ENCODE measurements at places on chromosomes 13 and 19. TPM values are rescaled to one million over a fixed set of nuclear protein-coding genes. Genes with fewer than 3 reads are reported as not detected.

DNA sequence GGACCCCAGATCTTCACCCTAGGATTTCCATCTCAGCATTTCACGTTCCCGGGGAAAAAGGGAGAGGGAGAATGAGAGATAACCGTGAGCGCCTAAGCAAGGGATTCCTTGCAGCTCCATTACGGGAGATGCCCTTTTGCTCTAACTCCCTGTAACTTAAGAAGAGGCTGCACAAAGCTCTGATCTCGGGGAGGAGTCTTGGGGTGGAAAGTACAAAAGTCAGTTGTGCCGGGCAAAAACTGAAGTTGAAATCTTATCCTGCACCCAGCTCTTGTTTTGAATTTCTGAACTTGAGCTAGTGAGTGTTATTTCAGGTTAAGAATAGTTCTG, 256.4 kb upstream of the SOX21 start:
- no peak for DNase-seq

Gene LRRC25
- 3.7 TPM for total RNA-seq

- no peak for DNase-seq
Measured at GRCh38 chr19:4732680-4733114, 9.1 kb upstream of the DPP9 start.

DNA sequence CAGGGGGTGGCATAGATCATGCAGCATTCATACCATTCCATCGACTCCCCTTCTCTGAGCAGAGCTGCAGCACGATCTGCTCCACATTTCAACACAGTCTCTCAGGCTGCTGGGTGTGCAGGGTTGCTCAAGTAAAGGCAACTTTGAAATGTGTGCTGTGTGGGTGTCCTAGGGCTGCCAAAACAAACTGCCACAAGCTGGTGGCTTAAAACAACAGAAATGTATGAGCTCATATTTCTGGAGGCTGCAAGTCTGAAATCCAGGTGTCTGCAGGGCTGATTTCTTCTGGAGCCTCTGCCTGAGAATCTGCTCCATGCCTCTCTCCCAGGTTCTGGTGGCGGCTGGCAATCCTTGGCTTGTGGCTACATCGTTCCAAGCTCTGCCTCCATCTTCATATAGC, 63.7 kb upstream of the WDFY2 start:
- no peak for DNase-seq

DNA sequence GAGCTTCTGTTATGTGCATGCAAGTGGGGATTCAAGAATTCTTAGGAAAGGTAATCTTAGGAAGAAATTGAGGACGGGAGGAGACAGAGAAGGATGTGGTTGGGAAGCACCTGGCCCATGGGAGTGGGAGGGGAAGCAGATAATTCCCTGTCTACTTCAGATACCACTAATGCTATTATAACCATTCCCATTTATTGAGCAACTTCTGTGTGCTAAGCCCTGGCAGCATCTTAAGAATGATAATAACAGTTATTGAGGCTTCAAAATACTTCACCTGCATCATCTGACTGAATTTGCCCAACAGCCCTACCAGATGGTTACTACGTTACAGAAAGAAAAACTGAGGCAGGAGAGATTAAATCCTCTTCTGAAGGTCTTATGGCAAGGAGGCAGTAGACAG, 1.4 kb downstream of the EPS8L1 start:
- DNase-seq: peak; percentile 6

GRCh38 chr19:57443121-57443696, 8.1 kb downstream of the ZNF749 start:
- DNase-seq: no peak

- no peak for DNase-seq
Measured at GRCh38 chr19:2191456-2192310, 27.9 kb downstream of the DOT1L start.

DNA sequence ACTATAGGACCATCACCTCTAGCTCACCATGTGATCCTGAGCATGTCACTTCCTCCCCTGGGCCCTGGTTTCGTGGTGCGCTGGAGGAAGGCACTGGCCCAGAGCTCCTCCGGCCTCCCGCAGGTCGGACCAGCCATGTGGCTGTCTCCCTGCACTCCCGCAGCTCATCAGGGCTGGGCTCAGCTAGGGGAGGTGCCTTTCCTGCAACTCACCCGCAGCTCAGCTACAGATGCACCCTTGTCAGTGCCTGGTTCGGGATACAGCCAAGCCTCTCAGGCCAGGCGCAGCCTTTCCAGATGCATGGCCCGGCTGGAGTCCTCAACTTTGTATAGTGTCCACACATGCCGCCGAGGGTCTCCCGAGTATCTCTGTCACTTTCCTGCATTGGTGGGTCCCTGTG, 138.2 kb upstream of the VSTM2B start:
- no peak for DNase-seq

Gene HS6ST3
- 1.3 TPM for total RNA-seq

GRCh38 chr13:32447894-32448623, 20.1 kb upstream of the N4BP2L1 start:
- no peak for DNase-seq

- DNase-seq: no peak
Measured at GRCh38 chr19:29326351-29326750, 113.4 kb upstream of the UQCRFS1 start.

- no peak for DNase-seq
Measured at GRCh38 chr19:29586401-29586800, 19.7 kb upstream of the POP4 start.

GRCh38 chr19:38640368-38640767, 7.1 kb upstream of the ACTN4 start:
- DNase-seq: peak; percentile 22

Gene SMAD9
- 12.4 TPM for total RNA-seq

- no peak for DNase-seq
Measured at GRCh38 chr13:36882829-36883390, 37.1 kb downstream of the SMAD9 start.

Gene CDC42EP5
- total RNA-seq: 13.2 TPM

GRCh38 chr13:79227418-79227817, 178.6 kb downstream of the RBM26 start:
- no peak for DNase-seq

Gene ZNF780A
- 15.5 TPM for total RNA-seq

DNA sequence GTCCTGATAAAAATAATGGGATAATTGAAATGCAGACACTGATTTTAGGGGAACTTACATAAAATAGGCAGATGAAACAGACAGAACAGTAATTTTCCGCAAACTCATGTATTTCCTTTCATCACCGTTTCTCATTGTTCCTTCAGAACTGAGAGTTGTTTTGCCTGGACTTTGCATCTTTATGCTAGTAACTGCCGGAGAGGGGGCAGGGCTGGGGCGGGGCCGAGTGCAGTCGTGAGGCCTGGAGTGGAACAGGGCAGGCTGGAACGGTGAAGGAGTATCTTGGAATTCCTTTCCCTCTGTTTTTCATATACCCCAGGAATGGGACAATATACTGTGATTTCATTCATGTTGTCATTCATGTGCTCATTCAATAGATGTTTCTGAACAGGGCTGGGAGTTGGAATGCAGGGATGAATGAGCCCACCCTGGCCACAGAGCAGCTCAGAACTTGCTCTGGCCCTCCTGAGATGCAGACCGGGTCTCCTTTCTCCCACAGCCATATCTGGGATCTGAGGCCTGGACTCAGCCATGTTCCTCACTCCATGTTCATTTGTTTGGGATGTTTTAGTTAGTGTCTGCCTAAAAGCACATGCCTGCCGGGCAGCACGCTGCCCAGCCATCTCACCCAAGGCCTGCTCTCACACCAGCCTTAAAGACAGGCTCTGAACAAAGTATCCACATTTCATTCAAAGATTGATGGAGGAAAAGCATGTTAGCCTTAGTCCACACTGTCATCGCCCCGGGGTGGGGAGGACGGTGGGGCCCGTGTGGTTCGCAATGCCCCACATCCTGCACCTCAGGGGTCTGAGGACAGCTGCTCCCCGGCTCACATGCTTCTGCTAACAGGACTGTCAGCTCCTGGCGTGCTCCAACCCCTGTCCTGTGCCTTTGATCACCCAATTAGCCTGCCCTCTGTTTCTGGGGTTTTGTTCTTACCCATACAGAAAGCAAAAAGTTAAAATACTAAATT, 92.9 kb downstream of the SOX1 start:
- no peak for DNase-seq

GRCh38 chr13:39202746-39203145, 164.5 kb downstream of the NHLRC3 start:
- no peak for DNase-seq

- no peak for DNase-seq
Measured at GRCh38 chr19:41295499-41295898, 14.5 kb upstream of the CCDC97 start.

Gene TTC9B
- not detected for total RNA-seq

GRCh38 chr13:41765020-41765419, 195.9 kb downstream of the VWA8 start:
- no peak for DNase-seq

DNA sequence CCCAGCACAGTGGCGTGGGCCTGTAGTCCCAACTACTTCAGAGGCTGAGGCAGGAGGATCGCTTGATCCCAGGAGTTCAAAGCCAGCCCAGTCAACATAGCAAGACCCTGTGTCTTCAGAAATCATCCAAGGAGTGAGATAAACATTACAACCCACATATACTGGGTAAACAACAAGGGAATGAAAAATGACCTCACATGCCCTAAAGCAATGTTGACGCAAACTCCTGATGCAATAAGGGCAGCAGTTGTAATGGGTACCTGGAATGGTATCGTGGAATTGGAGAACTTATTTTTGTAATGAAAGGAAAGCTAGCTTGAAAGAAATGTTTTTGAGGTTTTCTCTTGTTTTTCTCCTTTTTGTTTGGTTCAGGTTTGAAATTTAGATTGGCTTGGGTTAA, 24.5 kb upstream of the LGALS16 start:
- no peak for DNase-seq

DNA sequence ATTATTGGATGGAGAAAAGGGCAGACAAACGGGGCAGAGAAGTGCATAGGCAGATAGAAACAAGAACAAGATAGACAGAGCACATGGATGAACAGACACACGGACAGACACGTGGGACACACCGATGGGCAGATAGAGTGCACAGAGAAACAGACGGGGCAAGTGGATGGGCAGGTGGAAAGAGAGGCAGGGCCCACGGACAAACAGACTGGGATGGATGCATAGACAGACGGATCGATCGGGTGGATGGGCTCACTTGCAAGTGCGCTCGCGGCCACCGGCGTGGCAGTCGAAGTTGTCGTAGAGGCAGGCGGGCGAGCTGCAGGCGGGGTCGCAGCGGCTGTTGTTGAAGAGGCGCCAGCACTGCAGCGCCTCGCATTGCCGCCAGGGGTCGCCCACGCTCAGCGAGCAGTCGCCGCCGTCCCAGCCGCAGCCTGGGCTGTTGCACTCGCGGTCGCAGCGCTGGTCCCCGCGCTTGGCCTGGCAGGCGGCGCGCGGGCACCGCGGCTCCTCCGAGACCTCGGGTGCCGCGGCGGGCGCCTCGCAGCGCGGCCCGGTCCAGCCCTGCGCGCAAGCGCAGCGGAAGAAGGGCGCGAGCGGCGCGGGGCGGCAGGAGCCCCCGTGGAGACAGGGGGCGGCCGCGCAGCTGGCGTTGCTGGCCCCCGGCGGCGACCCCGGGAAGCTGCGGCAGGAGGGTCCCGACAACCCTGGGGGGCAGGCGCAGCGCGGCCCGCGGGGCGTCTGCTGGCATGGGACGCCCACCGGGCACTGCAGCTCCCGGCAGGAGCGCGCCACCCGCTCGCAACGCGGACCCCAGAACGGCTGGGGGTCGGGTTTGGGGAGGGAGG, 23.3 kb downstream of the NOTCH3 start:
- DNase-seq: peak; percentile 93

Gene IZUMO2
- total RNA-seq: not detected

GRCh38 chr19:37997911-37998344, 90.9 kb downstream of the SIPA1L3 start:
- no peak for DNase-seq

GRCh38 chr13:51021811-51022210, 89.3 kb downstream of the C13orf42 start:
- DNase-seq: no peak

Gene DPF1
- not detected for total RNA-seq

Gene ANKLE1
- 0.11 TPM for total RNA-seq

GRCh38 chr13:37295071-37295470, 189.6 kb upstream of the CSNK1A1L start:
- DNase-seq: peak; percentile 74

Gene ZNF888
- 1.7 TPM for total RNA-seq

DNA sequence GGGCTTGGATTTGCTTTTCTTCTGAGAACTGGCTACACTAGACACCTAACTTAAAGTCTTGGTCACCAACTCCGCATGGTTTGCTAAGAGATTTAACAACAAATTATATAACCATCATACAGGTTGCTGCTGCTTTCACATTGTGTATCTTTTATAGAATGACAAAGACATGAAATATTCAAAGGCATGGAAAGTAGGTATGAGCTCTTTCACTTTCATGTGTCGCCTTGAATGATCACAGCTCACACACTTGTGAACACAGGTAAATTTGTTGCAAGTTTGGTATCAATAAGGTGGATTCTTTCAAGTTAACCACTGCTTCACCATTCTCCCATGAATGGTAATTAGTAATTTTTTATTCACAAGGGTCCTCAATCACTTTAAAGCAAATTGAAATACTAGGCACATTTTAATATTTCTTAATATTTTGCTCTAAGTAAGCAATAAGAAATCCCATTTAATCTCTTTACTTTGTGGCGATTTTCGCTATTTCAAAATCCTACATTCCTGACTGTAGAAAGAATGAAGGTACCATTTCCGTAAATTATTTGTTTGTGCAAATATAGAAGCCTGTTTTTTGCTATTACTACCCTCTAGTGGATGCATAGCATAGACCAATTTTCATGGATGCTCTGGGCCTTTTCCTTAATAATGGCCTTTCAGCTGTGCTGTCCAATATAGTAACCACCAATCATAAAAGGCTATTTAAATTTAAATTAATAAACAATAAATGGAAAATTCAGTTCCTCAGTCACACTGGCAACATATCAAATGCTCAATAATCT, 45.5 kb upstream of the FREM2 start:
- DNase-seq: no peak

DNA sequence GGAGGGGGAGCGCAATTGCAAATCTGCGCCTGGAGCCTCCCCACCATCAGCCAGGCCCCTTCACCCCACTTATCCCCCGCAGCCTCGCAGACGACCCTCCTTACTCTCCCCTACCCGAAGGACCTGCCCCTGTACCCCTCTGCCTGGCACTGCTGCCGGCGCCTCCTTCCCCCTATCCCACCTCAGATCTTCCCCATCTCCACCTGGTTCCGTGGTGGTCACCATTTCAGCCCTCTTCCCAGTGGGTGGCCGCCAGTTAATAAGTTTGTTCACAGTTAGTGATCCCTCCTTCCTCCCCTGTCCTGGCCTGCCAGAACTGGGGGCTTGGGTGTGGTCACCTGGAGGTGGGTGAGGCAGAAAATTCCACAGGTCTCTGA, 397 bp downstream of the SLC44A2 start:
- DNase-seq: no peak

Gene COMMD6
- 128 TPM for total RNA-seq

- peak; percentile 75 for DNase-seq
Measured at GRCh38 chr19:47573071-47574026, at the start of gene ZNF541. ZNF541 (minus strand) TSS chr19:47573148; CDS start chr19:47555856, 17,292 bp downstream.
